Left renal pelvis (tissue), 4 donors: ENCODE measurements at places on chromosomes 5 and 9.

DNA sequence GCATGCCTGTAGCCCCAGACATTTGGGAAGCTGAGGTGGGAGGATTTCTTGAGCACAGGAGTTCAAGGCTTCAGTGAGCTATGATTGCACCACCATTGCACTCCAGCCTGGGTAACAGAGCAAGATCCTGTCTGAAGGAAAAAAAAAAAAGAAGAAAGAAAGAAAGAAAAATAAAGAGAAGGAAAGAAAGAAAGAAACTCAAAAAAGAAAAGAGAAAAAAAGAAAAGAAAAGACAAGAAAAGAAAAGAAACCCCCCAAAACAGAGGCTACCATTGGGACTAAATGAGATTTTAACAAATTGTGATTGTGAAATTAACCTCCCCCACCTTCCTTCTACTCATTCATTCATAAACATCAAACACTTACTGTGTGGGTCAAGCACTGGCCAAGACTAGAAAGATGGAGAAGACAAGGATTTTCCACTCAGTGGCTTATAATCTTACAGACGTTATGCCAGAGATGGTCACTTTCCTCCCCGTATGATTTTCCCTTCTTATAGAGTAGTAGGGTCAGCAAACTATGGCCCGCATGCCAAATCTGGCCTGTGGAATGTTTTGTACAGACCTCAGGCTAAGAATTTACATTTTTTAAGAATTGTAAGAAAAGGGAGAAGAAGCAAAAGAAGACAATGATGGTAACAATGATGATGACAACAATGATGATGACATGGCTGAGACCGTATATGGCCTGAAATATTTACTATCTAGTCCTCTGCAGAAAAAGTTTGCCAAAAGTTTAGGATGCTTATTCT is 1.1 kb upstream of the FYB1 start:
- no peak for DNase-seq

- DNase-seq: no peak
These were observed 12.6 kb downstream of the PBX3 start for GRCh38 chr9:125759764-125760129.

- DNase-seq: no peak
These were observed 237.9 kb downstream of the CACNA1B start for GRCh38 chr9:138115506-138115905.

- no peak for DNase-seq
These were observed 65.3 kb downstream of the MARCHF3 start for GRCh38 chr5:126965061-126965475.

- no peak for DNase-seq
These were observed 16.2 kb downstream of the GPX3 start for GRCh38 chr5:151036556-151036955.

DNA sequence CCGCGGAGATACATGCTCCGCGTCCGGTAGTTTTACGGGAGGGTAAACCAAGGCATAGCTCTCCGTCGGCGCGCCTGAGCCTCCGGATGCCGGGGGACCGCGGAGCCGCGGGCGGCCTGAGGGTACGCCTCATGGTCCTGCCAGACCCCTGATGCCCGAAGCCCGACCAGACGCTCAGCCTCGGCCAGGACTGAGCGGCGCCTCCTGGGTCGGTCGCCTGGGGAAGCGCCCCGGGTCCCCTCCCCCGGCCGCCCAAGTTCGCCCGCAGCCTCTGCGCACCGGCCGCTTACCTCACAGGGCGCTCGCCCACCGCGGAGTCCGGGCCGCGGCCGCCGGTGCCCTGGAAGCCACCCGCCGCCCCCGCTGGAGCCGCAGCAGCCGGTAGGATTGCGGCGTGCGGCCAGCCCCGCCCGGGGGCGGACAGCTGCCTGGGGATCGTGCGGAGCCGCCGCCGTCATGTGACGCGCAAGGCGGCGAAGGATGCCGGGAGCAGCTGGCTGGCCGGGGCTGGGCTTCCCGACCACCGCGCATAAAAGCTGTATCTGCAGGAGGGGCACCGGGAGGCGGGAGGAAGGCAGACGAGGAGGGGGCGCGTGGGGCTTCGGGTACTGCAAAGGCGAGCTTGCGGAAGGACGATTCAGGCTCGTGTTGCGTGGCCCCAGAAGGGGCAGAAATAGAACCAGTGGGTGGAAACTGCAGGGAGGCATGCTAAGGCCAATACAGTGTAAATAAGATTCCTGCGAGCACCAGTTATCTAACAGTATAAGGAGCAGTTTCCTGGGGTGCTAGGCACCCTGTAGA is at the start of gene FBXO10:
Gene FBXO10, minus strand, starts transcription at position 460 of the 801 bp plus-strand sequence. CDS start 34,612 bp downstream, outside the sequence.
- DNase-seq: peak; percentile 69

- DNase-seq: no peak
These were observed 29.5 kb downstream of the TTC39B start for GRCh38 chr9:15277400-15278090.

- DNase-seq: no peak
These were observed 222.5 kb downstream of the MARCHF11 start for GRCh38 chr5:15957124-15957523.

DNA sequence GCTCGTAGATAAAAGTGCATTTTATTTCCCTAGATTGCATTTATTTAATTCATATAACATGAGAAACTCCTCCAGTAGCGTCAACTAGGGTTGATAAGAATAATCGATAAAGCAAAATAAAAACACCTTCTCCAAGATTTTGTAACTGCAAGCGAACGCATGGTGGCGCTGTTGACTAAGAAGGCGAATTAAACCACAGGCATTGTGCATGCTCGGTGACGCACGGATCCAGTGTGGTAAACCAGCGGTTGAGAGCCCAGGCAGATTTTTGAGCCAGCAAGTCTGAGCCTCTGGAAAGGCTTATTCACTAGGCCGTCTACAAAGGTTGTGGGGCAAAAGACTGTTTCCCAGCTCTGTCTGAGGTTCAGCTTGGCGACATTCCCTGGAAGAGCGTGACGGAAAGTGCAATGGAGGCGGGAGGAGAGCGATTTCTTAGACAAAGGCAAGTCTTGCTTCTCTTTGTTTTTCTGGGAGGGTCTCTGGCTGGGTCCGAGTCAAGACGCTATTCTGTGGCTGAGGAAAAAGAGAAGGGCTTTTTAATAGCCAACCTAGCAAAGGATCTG is at the start of gene PCDHB3:
Gene PCDHB3, plus strand, starts transcription at position 231 of the 563 bp plus-strand sequence. Its CDS starts 177 bp downstream, at position 408.
- DNase-seq: no peak

DNA sequence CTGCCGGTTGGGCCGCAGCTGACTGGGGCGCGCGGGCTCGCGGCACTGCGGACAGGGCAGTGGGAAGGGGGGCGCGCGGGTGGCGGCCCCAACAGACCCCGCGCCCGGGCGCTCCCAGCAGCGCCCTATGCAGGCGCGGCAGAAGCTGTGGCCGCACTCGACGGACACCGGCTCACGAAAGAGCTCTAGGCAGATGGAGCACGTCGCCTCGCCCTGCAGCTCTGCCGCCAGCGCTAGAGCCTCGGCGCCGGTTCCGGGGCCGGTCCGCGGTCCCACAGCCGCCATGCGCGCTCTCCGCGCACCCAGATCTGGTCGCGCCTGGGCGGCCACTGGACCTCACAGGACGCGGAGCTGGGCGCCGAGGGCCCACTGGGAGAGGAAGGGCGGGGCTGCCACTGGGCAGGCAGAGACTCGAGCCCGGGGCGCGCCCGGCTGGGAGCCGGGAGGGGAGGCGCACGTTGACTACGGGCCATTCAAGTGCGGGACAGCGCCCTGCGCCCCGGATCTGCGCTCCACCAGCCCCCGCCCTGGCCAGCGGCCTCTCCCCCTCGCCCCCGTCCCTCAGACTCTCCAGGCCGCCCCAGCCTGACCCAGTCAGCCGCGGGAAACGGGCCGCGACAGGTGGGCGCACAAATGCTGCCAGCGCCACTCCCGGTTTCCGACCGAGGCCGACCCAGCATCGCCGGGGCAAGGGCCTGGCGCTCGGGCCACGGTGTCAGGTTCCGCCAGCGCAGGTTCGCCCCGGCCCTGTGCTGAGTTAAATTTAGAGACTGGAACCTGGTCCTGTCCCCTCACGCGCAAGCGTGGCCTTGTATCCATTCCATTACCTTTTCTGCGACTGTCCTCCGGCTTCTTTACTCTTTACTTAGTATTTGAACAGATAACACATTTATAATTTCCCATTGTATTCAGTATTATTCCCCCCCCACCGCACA is at the start of gene TRIM7:
Gene TRIM7, minus strand, starts transcription at position 371 of the 935 bp plus-strand sequence. Its CDS starts 86 bp downstream, at position 285.
- no peak for DNase-seq

DNA sequence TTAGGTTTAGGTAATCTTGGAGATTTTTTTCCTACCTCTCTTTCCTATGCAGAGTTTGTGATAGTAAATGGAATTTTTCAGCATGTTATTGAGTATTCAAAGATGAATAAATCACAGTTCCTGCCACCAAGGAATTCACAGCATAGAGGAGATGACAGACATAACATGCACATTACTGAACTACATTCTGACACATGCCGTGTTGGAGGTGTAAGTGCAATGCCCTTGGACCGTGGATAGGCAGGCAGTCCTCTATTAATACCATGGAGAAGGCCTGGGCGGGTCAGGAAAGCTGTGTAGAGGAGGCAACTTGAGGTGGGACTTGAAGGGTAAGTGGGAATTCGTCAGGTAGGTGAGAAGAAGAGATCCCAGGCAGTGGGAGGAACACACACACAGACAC is 43.9 kb downstream of the MCCC2 start:
- DNase-seq: no peak

GRCh38 chr5:114427204-114427603 is 65.3 kb downstream of the KCNN2 start:
- DNase-seq: no peak

GRCh38 chr9:91285729-91286353 is 75.9 kb downstream of the AUH start:
- no peak for DNase-seq

- no peak for DNase-seq
These were observed 98.9 kb upstream of the CPEB4 start for GRCh38 chr5:173789031-173789920.

DNA sequence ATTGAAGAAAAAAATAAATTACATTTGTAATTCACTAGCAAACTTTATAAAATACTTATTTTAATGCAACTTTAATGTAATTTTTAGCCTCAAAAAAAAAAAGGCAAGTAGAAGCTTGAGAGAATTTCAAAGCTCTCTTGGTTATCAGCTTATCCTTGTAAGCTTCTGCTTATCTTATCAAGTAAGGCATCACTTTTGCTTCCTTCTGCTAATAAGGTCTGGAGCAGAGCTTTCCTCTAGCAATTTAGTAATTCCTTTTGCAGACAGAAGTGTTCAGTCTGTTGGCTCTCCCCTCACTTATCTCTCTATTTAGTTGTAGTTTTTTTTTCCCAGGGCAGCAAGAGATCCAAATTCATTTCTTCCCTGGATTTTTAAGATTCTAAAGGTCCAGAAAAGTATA is 525.0 kb downstream of the ISL1 start:
- no peak for DNase-seq

DNA sequence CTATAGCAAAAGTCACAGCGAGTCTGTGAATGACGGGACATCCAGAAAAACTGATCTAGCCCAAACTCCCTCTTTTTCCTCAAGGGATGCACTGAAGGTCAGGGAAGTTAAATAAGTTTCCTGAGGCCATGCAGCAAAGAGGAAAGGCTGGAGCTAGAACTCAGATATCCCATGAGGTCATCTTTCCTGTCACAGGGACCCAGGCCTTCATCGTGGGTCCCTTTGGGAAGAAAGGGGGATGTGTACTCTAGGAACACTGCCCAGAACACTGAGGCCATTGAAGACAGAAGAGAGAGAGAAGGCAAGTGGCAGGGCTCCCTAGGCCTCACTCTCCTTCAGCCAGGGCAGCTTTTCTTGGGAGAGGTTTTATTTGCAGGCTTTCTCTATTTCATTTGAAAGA is 182.0 kb downstream of the EBF1 start:
- no peak for DNase-seq

- no peak for DNase-seq
These were observed 64.4 kb downstream of the UGCG start for GRCh38 chr9:111961009-111961408.

DNA sequence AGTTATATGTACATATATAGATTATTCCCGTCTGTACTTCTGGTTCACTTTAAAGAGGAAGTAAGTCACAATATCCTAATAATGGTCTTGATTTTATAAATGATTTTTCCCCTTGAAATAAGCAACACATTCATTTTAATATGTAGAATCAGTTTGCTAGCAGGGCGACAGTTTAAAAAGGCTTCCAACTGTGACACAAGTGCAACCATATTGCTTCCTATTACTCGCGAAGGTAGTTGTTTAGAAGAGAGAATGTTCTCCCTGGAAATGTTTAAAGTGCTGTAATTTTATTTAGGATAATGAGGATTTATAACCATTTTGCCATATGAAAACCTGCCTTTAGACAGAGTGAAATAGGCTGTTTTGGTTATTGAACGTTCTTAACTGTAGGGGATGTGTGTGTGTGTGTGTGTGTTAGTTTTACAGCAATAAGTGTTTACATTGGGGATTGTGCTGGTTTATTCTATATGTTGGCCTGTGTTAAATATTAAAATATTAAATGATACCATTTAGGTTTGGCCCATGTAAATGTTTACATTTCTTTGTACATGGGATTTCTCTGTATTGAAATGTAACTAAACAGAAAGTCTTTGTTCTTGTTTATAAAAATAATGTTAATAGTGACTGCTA is 138.3 kb downstream of the PBX3 start:
- no peak for DNase-seq

- no peak for DNase-seq
These were observed 13.6 kb downstream of the UBE2D2 start for GRCh38 chr5:139574641-139575312.

DNA sequence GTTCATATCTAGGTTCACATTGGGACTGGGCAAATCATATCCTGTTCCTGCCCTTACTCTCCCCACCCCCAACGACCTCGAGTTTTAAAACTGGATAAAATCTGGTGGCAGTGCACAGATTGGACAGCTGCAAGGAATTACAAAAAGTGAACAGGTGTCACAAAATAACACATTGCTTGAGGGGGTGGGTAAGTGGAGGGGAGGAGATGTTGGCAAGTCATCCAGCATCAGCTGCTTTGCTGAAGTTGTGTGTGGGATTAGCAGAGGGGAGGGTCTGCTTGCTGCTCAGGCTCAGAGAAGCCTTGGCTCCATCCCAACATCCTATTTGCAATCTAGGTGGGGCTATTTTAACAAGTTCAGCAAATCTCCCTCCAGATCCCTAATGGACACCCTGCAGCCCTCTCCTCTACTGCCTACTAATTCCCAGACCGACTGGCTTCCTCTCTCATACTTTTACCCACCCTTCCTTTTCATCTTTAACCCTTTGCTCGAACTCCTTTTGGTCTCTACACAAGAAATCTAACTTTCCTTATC is 39.8 kb upstream of the SLC24A2 start:
- no peak for DNase-seq

DNA sequence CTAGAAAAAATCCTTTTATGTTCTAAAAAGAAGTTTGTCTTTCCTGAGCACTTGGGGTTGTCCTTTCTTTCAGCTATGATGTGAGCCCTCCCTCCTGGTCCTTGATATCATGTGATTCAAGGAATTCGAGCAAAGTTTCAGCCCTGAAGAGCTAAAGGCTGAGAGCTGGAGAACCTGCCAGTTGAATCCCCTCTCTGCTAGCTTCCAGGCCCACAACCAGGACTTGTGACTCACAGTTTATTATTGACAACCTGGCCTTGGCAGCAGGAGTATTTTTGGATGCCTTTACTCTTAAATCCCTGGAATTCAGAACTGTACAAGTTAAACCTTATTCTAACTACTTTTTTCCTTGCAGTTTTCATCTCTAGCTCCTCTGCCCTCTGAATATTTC is 182.8 kb downstream of the SPOCK1 start:
- no peak for DNase-seq
